ENCODE measurements at places on chromosomes 4 and X.
A peak's percentile ranks its signal among the peaks of the same experiment; 100 is the strongest.

DNA sequence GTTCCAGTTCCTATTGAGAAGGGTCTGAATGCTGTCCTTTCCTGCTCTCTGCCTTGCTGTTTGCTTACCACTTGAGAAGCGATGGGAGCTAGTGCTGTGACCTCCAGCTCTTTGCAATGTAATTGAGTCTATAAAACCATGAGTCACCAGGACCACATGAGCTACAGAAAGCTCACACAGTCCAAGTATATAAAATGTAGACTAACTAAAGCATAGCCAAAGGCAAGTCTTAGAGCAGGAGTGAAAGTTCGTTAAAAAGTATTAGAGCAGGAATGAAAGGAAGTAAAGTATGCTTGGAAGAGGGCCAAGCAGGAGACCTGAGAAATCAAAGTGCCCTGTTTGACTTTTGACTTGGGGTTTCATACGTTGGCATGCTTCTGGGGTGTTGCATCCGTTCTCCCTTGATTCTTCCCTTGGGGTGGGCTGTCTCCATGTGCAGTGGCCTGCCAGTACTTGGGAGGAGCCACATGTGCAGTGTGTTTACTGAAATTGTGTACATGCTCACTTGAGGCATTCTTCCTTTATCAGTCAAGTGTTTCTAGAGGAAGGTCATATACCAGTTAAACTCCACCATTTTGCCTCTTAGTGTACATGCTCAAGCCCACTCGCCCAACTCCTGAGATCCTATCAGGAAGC lies 71.3 kb upstream of the KIT start:
- peak; percentile 44 for DNase-seq

DNA sequence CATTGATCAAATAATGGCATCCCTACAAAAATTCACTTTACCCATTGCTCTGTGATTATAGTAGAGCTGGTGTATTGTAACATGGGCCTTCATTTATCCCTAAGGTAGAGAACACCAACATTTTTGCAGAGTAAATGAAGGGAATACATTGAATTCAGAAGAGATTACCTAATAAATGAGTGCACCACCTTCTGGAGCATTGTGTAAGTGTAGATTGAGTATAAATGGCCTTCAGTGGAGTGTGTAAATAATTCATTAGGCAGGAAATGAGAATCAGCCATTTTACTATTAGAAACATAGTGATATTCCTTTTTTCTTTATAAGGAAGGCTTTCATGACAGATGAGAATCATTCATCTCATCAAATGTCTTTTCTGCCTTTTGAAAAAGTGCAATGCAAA lies 155.8 kb downstream of the FAM47B start:
- DNase-seq, result no peak

- DNase-seq, result no peak
Measured at GRCh38 chr4:5217421-5217820, 166.1 kb downstream of the STK32B start.

- peak; percentile 50 for DNase-seq
Measured at GRCh38 chr4:88211473-88212252, 53.2 kb upstream of the ABCG2 start.
